ENCODE measurements at places on chromosomes 5 and 9.

DNA sequence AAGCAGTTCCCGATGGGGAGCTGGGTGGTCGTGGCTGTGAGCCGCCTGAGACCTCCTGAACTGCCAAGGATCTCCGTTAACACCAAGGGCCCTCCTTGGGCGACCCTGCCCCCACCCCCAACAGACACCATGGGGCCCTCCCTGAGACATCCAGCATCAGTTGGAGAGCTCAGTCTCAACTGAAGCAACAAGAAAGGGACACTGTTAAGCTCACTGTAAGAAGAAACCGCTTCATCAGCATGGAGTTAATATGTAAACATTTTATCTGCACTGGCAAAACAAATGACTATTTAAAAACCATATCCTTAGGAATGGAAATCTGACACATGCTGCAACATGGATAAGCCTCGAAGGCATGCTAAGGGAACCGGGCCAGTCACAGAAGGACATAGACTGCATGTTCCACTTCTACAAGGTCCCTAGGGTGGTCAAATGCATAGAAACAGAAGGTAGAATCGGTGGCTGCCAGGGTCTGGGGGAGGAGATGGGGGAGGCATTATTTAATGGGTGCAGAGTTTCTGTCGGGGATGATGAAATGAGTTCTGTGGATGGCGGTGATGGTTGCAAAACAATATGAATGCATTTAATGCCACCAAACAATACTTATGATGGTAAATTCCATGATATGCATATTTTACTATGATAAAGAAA is 47.4 kb downstream of the ROR2 start:
- DNase-seq = no peak

- peak; percentile 62 for DNase-seq
These were observed 105.2 kb downstream of the SH3TC2 start for GRCh38 chr5:148957591-148958202.

DNA sequence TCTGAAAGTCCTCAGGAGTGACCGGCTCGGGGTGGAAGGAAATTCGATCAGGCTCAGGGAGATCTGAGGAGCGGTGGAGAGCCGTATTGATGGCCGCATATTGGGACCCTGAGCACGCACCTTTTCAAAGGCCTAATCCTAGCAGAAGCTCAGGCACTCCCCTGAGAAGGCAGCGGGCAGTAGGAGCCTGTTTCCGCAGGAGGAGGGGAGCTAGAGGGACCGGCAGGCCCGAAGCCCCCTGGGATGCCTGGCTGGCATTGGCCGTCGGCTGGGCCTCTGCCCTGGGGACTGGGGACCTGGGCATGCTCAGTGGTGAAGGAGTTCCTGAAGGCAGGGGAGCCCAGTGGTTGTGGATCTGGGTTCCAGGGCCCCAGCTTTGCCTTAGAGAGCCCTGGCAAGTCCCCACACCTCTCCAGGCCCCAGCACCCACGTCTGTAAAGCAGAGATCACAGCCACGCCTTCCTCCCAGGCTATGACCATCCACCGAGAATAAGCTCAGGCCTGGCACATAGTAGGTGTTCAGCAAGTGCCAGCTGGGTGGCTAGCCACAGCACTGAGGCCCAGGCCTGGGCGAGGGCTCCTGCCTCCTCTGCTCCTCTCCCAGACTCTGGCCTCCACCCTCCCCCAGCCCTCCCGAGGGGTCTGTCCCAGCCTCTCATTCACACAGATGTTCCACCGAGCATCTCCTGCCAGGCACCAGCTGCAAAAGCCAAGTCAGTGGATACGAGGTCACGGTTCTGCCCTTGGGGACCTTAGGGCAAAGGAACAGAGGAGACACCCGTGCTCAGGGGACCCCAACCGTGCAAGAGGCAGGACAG is 17.2 kb upstream of the QRFP start:
- no peak for DNase-seq

GRCh38 chr5:102511666-102512065 is 12.9 kb upstream of the SLCO6A1 start:
- no peak for DNase-seq

- no peak for DNase-seq
These were observed 109.8 kb downstream of the RGS3 start for GRCh38 chr9:113573046-113573958.

DNA sequence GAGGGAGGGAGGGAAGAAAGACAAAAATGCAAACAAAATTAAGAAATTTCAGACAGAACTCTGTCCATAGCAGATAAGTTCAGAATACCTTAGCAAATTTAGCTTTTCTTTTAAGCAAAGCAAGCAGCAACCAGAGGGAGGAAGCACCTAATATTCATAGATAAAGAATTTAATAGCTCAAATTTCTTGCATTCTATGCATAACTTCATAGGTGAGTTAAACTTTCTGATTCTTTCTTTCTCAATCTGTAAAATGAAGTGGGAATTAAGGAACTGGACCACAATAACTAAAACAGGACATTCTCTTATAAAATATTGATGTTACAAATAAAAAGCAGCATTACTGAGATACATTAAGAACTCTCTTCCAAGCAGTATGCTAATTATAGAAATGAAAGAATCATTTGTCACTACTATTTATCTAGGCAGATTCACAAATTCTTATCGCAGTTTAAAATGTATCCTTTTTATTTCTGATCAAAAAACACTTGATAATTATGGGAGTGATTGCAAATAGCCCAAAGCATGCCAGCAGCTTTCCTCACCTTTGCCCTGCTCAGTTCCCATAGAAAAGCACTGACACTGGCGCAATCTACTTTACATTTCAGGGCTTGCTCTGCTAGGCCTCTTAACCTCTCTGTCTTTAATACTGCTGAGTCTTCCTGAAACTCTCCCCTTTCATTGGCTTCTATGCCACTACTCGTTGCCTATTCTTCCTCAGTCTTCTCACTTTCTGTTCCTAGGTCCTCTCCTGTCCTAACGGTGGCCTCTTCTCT is 341.8 kb downstream of the PIK3R1 start:
- no peak for DNase-seq

DNA sequence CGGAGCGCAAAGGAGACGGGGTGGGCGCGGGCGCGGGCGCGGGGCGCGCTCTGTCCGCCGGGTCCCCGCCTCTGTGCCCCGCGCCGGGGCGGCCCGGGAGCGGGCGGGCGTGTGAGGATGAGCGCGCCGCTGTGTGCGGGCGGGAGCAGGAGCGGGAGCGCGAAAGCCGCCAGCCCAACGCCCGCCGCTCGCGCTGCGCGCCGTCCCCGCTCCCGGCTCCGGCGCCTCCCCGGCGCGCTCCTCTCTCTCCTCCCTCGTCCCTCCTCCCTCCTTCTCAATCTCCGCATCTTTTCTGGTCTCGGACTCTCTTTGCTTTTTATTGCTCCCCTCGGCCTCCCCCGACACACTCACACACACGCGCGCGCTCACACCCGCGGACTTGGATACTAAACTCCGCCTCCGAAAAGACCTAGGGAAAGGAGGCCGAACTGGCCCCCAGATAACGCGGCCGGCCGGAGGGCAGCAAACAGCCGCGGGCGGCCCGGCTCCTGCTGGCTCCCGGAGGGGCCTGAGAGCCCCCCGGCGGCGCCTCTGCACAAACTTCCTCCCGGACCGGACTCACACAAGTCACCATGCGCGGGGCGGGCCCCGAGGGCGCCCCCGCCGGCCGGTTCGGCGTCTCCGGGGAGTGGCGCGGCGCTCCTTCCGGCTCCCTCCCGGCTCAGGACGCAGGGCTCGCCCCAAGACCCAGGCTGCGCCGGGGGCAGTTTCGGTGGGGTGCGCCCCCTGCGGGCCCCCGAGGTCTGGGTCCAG is at the start of gene FIBCD1:
FIBCD1 (minus strand) TSS at position 596 of the 753 bp plus-strand sequence. CDS start 640 bp downstream, outside the sequence.
- peak; percentile 39 for DNase-seq

DNA sequence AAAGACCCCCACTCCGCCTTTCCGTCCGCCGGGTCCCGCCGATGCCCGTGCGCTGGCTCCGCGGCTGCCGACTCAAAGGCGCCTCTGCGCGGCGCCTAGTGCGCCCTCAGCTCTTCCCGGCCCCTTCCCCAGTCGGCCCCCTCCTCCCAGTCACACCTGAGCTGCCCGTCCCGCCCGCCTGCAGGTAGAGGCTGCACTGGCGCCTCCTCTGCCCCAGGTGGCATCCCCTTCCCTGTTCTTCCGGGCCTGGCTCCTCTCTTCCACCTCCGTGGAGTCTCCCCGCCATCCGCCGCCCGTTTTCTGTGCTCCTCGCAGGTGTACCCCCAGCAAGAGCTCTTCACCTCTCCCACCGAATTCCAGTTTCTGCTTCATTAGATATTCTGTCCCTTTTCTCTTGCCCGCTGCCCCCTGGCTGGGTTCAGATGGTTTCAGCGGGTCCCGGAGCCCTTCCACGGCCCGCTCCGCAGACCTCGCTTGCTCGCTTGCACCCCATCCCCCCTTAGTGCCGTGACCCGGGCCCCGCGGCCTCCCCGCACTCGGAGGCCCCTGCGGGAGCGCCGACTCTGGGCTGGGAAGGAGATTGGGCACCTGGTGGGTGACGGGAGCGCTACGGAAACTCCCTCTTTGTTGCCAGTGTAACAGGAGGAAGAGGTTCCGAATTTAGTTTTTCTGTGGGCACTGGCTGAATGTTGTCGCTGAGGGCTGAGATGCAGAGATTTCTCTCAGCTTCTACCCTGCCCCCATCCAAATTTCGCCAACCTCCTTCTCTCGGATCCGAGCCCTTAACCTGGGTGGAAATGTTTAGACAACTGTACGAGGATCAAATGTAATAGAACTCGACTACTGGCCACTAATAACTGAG is 809 bp downstream of the SLC44A1 start:
- peak; percentile 40 for DNase-seq

GRCh38 chr5:83253720-83254119 is 176.4 kb downstream of the XRCC4 start:
- no peak for DNase-seq

GRCh38 chr5:3080366-3080765 is 328.9 kb upstream of the IRX2 start:
- DNase-seq = no peak

- DNase-seq = no peak
These were observed 51.9 kb downstream of the NEURL1B start for GRCh38 chr5:172692981-172693380.

DNA sequence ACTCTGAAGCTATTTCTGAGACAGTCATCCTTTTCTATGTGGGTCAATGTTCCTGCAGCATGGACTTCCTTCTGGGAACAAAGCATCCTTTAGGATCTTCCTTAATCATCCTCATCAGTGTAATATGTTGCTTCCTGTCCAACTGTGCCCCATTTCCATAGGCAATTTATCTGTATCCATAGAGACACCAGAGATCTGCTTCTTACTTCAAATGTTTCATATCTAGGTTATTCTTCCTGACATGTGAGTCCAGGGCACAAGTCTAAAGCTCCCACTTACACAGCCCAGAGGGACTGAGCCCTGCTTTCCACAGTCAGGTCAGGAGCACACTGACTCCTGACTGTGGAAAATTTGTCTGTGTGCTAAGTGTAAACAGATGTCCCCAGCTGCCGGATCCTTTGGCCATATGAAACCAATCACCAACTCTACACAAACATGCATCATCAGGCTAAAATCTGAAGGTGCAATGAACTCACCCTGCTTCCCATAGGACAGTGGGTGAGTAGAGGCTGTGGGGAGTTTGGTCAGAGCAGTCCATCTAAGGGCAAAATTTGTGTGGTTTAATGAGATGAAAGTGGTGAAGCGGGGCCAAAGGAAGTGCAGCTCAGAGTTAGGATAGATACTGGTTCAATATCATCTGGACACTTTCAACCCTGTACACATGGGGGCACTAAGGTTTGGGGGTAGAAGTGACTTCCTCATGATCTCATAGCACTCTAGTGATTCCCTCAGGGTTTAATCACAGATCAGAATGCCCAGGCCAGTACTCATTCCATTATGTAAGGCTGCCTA is 85.2 kb upstream of the TNC start:
- DNase-seq = no peak

- no peak for DNase-seq
These were observed 43.2 kb downstream of the KIAA0825 start for GRCh38 chr5:94575196-94575595.

DNA sequence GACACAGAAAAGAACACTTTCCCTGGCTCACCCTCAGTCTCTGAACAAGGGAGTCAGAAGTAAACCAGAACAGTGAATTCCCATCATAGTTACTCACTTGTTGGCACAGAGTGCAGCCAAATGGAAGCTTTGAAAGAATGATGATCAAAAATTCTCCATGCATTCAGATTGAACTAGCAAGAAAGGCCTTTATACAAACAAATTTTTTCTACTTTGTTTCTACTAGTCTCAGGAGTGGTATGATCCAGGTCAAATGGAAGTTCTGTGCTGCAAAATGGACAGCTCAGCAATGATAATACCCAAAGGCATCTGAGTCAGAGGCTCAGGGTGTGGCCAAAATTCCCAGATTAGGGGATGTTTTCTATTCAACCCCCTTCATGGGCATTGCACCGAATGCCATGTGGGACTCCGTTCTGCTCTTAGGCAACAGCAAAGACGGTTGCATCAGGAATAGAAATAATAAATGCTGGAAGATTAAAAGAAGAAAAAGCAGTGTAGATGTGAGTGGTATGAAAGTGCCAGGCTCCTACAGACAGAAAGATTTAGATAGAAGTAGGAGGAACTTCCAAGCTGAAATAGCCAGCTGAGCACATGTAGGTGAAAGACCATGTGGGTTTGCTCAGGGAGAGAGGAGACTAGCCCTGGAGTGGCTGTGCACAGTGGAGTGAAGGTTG is 24.0 kb upstream of the ASPN start:
- DNase-seq = no peak

DNA sequence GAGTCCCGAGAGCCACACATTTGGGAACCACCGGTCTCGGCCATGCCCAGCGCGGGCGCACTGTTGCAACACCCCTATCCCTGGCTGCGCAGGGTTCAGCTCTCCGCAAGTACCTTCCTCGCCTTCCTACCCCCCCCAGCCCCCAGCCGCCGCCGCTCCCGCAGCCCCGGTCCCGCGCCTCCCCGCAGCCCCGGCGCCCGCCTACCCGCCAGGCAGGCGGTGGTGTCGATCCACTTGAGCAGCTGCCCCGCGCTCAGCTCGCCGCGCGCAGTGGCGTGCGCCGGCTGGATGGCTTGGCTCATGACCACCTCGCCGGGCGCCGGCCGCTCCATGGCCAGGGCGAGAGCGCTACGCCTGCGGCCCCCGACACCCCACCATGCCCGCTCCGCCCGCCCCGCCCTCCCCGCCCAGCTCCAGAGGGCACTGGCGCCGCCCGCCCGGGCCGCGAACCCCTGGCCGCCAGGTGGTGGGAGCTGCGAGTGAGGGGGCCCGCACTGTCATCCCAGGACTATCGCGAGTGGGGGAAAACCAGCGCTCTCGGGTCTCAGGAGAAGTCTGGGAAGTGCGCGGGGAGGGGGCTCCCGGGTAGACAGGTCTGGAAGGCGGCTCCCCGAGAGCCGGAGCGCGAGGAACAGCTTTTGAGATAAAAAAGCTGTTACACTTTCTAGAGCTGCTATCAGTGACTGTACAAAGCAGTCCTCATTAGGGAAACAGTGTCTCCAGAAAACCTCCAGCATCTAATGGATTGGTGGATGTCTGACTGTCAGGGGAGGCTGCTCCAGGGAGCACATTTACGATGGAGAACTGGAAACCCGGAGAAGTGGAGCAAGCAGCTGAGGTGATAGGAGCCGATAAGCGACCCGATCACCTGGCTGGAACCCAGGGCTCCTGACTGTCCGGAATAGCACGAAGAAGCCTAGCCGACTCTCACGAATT is at the start of gene ACOT12:
ACOT12 (minus strand) TSS at position 352 of the 936 bp plus-strand sequence; CDS start at position 332, 20 bp downstream.
- DNase-seq = peak; percentile 4

DNA sequence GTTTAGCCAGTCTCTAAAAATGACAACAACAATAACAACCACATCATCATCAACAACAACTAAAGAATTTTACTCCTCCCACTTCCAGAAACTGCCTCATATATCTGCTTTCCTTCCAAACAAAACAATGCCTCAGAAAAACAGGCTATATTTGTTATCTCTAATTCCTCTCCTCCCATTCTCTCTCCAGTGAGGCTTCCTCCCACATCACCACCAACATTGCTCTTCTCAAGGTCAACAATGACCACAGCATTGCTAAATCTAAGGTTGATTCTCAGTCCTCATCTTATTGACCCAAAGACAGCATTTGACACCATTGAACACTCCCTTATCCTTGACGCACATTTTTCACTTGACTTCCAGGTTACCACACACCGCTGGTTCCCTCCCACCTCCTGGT is 38.1 kb upstream of the PRUNE2 start:
- no peak for DNase-seq

All from activated CD4-positive, alpha-beta T cell treated with anti-CD3 and anti-CD28 coated beads for 48 hours (primary cell).